Smooth muscle cell of trachea (primary cell): ENCODE measurements at places on chromosomes 2 and 18. TPM values are rescaled to one million over a fixed set of nuclear protein-coding genes. Genes with fewer than 3 reads are reported as not detected.

The GPR45 gene
- not detected in 2 replicates for total RNA-seq

The KLHL30 gene
- 0.29 and 0.66 TPM in 2 replicates for total RNA-seq

The ANKRD30BL gene
- not detected in 2 replicates for total RNA-seq

The MAL gene
- 0.17 TPM in 1 of 2 replicates, not detected in the other for total RNA-seq

The CKAP2L gene
- 0.50 and 15.3 TPM in 2 replicates for total RNA-seq

The ANKMY1 gene
- 7.0 and 8.4 TPM in 2 replicates for total RNA-seq

The RRM2 gene
- 5.3 and 34.2 TPM in 2 replicates for total RNA-seq

The SP5 gene
- not detected in 2 replicates for total RNA-seq

The RAB17 gene
- total RNA-seq = 0.83 TPM in 1 of 2 replicates, not detected in the other

The EFEMP1 gene
- 421 and 627 TPM in 2 replicates for total RNA-seq

The SLC4A3 gene
- 1.2 and 4.1 TPM in 2 replicates for total RNA-seq

The DUSP19 gene
- total RNA-seq = 3.5 TPM in 2 replicates

The TANC1 gene
- 23.0 and 26.8 TPM in 2 replicates for total RNA-seq

The RAB6D gene
- under 0.01 TPM in 1 of 2 replicates, not detected in the other for total RNA-seq

The TMEM178A gene
- total RNA-seq = 1.0 and 1.3 TPM in 2 replicates

The MEIS1 gene
- 106 and 127 TPM in 2 replicates for total RNA-seq
